ENCODE measurements at places on chromosomes 4 and X.

DNA sequence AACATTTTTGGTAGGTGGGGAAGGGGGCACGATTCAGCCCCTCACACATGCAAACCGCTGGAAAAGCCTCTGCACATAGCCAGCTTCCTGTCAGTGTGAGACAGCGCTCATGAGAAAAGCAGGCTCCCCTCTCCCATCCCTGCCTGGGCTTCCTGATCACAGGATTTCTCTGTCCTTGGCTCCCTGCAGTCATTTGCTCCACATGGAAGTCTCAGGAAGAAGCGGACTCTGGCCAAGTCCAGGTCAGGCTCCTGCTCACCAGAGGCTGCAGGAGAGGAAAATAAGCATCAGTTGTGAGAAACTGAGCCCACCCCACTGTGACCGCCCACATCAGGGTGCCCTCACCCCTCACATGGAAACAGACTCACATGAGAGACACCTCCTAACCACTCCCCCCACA is 664.3 kb upstream of the TENM3 start:
- DNase-seq, result no peak

DNA sequence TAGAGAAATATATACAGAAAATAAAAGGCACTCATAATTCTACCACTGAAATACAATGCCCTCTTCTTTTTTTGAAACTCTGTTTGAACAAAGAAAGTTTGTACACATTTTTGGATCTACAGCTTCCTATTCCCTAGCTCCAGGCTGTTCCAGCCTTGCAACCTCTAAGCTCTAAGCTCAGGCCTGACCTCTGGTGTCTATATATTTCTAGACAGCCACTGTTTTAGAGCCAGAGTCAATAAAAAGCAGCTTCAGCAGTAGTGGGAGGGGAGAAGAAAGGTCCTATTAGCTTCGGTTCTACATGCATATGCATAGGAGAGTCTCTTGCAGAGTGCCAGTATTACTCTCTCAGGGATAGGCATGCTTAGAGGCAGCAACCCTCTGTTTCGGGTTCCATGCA is 39.7 kb downstream of the CLDN2 start:
- DNase-seq, result peak; percentile 13

- no peak for DNase-seq
These were observed 11.5 kb downstream of the ETNPPL start for GRCh38 chr4:108751321-108751720.

- DNase-seq, result no peak
These were observed 127.5 kb upstream of the RADX start for GRCh38 chrX:106484233-106484632.

DNA sequence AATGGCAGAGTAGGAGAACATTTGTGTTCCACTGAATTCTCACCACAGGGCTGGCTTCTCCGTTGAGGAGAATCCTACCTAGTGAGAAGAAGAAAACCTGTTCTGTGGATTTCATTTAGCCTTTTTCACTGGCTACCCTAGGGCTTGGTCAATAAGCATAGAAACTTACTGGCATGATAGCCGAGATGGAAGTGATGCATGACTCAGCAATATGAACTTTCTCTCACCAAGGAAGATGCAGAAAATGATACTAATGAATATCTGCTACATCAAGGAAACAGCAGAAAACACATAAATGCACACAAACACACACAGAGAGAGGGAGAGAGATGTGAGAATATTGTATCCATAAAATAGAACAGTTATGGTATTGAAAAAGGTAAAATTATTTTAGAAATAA is 216.3 kb downstream of the HHIP start:
- DNase-seq, result no peak

DNA sequence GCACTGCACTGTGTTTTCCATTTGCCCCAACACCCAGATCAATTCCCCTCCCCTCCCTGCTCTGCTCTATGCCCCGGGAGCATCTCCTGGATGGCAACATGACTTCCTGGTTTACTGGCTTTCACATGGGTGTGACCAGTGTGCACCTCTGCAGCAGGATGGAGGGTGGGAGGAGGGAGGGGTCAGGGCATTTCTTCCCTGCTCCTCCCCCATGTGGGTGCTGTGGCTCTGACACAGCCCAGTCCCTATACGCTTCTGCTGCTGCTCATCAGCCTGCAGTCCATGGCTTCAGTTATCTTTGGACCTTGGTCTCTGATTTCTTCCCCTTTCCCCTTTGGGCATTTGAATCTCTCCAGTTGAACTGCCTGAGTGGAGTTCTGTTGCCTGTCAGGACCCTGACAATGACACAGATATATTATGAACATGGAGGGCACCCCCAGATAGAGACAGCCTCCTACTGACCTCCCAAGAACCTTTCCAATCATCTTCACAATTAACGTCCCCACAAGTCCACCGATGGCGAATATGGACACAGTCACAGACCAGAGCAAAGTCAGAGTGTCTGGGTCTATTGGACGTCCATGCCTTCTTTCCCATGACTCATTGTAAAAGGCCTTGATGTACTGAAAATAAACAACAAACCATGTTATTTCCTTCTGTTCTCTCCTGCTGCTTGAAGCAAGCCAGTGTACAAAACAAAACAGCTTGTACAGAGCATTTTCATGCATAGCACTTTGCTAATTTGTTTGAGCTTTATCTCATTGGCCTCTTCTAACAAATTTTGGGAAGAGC is 24.8 kb downstream of the SLC2A9 start:
- DNase-seq, result peak; percentile 31

DNA sequence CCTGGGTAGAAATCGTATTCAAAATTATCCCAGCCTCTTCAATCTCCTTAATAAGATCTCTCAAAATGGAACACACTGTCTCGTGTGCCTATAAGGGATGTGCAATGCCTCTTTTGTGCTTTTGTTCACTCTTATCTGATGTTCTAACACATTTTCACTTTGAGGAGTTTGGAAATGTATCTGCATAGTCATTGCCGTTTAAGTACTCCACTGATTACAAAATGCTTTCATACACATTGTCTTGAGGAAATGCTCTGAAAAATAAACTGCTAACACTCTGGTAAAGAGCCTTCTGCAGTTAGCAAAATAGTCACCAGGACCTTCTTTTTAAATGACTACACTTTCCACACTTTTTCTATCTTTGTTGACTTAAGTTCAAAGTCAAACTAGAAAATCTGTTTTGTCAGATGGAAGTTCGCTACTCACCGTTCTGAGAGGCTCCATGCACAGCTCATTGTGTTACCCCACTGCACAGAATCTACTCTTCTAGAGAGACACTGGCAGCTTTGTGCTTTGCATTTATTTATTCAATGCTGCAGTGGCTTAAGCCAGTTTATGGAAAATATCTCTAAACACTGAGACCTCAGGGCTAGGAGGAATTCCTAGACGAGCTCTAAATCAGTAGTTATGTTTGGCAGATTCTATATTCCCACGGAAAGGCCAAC is 159.0 kb downstream of the CHIC2 start:
- peak; percentile 42 for DNase-seq

GRCh38 chr4:1974840-1975239 is 33.9 kb downstream of the NELFA start:
- no peak for DNase-seq

All from AG10803 (cell line).